ENCODE measurements at places on chromosomes 11 and 22.

DNA sequence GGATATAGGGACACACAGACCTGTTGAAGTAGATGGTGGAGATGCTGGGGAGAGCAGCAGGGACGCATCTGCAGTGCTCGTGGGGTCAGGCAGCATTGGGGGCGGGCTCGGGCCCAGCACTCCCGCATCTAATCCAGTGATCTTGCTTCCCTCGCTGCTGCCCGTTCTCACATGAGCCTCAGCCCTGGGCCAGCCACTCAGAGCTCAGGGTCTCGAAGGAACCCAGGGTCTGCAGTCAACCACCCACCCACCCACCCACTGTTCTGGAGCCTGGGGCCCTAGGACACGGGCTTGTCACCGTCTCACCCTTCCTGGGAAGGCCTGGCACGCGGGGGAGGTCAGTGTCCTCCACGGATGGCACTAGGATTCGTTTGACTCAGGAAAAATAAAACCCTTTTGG lies 406.0 kb downstream of the TBC1D22A start:
- DNase-seq = no peak

DNA sequence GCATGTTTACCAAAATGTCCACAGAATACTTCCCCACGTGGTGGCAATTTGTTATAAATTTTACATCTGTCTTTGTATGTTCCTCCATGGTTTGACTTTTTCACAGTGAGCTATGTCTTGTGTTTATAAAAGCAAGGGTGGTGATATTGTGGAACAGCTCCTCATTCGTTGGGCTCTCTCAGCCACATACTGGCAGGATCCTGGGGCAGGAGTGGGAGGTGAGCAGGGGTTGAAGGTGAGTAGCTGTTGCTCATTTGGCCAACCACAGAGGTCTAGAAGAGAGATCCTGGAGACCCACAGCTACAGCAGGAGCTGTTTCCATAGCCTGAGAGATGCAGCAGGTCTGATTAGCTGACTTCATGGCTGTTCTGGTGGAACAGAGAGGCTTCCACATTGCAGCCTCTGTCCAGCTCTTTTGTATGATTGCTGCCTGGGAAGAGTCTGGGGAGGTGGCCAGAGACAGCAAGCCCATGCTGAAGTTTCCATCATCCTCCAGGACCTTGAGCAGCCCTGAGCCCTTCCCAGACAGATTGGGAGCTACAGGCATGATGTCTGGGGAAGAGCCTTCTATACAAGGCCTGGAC lies 128.1 kb downstream of the LDLRAD3 start:
- no peak for DNase-seq

- DNase-seq = no peak
These were observed 63.7 kb downstream of the PRDM11 start for GRCh38 chr11:45209891-45210699.

DNA sequence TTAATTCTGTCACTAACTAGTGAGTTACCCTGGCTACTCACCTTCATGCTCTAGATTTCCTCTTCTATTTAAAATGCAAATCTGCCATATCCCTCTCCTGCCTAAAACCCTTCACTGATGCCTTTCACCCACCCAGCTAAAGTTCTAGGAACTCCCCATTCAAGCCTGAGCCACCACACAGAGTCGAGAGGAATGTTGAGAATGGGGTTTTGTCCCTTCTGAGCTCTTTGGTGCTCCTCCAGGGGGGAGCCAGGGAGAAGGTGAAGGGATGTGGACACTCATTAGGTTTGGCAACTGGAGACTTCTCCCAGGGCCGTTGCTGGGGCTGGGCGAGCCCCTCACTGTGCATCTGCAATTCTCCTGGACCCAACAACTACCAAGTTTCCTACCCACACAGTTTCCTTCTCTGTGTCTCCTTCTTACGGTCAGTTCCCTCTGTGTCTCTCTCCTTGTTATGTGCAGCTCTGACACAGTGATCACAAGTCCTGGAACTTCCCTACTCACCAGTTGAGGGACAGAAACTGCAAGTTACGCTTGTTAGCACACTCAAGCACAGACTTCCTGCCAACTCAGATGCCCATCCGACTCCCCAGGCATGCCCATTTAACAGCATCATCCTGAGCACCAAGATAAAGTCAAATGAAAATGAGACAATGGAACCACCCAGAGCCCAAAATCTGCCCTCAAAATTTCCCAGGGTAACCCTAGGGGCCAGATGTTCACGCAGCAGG lies 6.5 kb upstream of the IL10RA start:
- DNase-seq = no peak

DNA sequence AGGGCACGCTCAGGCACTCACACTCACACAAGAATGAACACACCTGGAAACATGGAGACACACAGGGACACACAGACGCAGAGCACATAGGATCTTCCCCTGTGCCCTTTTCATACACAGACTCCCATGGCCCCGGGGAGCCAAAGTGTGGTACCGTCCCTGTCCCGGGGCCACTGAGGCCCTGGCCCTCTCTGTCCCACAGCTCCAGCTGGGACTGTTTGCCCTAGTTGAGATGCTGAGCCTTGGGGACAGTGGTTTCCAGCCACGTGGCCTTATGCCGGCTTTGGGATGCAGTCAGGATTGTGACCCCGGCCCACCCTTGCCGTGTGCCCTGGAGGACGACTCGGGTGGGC lies 100.7 kb downstream of the BCR start:
- no peak for DNase-seq

GRCh38 chr11:118313242-118313641 lies 8.7 kb downstream of the CD3E start:
- no peak for DNase-seq

DNA sequence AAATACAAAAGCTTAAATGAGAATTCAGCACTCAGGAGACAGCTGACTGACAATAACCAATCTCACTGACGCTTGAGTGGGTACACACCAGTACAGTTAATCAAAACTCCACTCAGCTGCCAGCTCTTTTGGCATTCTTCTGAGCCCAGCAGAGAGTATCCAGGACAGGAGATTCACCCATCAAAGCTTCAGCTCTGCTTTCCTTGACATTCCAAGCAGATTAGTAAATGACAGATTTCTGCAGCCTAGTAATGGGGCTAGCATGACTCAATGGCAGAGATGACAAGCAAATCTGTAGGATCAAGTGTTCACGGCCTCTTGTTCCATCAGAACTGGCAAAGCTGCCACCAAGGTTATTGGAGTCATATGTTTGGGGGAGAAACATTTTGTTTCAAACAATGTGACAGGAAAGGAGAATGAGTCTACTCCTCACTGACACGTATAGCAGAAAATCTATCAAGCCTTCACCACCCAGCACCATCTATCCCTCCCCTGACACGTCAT lies 420.0 kb downstream of the DYNC2H1 start:
- no peak for DNase-seq

DNA sequence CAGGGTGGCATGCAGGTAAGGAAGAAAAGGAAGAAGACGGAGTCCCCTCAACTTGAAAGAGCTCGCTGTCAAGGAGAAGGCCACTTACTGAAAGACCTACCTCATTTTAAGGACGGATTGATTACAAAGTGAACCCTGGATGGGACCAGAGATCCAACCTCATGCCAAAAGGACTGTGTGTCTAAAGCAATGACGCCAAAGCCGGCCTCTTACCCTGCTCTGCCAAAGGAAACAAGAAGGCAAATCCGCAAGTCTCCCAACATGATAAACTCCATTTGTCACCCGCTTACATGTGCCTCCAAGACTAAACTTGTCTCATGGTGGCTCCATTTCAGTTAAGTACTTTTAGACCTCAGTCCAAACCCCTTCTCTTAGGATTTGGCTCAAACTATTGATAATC lies 148.7 kb upstream of the MTMR2 start:
- no peak for DNase-seq

DNA sequence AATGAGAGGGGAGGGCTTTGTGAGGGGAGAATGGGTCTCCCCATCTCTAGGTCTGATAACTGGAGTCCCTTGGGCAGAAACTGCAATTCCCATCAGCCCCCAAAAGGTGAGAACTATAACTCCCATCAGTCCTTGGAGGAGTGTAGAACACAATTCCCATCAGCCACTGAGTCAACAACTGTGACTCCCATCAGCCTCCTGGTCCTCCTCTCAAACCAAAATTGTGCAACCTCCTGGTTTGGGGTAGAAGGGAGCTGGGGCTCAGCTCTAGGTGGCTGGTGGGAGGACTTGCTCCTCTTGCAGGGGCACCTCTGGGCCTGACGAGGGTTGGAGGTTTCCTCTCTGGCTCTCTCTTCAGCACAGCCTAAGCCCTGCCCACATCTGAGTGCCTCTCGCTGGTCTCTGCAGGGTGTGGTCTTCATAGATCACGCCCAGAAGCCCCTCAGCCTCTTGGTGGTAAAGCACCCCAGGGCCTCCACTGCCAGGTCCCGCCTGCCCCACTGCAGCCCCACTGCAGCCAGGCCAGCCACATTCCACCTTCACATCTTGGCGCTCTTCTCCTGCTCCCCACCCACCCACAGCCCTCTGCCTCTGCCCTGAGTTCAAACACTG lies 18.5 kb downstream of the SLC22A12 start:
- DNase-seq = no peak

DNA sequence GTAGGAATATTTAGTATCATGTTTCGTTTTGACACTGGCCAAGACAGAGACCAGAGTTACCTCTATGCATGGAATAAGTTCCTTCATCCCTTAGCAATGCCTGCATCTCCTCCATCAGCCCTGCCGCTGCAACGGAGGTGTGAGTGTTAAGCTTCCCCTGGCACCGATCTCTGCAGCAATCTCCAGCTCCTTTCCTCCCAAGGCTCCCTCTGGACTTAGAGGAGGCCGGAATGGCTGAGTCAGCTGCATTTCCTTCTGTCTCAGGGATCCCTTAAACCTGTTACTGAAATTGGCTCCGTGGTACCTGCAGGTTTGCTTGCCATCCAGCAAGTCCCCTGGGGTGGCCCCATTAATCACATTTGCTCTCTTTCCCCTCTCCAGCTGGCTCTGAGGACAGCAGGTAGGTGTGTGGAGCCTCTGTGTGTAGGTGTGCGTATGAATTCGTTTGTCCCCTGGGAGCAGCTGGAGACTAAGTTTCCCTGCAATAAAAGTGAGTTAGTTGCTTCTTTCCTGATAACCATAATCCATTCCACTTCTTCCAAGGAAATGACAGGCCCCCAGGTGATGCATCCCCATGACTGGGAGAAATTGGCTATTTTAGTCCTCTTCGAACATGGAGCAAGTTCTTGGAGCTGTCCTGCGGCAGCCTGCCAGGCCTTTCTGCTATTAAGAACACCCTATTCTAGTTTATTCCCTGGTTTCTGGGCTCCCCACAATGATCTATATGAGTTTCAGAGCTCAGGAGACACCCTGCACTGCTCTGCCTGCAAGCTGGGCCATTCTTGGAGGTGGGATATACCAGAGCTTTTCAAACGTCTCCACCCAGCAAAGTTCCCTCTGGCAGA lies 457.2 kb upstream of the CADM1 start:
- no peak for DNase-seq

- DNase-seq = no peak
These were observed 76.3 kb upstream of the SESN3 start for GRCh38 chr11:95307286-95307685.

DNA sequence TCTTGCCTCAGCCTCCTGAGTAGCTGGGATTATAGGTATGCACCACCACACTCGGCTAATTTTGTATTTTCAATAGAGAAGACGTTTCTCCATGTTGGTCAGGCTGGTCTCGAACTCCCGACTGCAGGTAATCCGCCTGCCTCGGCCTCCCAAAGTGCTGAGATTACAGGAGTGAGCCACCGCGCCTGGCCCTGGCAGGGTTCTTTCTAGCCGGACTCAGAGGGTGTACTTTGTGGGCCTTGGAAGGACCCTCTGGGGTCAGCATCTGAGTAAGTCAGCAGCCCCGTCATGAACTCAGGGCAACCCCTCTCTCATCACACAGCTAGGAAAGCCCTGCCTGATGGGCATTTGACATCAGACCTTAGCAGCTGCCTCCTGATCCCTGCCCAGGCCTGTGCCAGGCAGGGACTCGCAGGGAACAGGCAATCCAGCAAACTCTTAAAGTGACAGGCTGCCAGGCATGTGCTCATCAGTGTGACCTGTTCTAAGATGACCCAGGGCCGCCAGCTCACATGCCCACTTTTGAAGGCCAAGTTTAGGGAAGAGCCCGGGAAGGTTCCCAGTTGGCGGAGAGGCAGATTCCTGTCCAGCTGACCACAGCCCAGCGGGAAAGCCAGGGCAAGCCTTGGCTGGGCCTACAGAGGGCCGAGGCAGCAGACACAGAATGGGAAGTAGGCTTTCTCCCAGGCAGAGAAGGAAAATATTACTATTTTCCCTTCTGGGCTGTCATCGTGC lies 92.9 kb downstream of the MORC2 start:
- DNase-seq = no peak

- no peak for DNase-seq
These were observed 6.0 kb upstream of the LMO1 start for GRCh38 chr11:8269636-8270035.

DNA sequence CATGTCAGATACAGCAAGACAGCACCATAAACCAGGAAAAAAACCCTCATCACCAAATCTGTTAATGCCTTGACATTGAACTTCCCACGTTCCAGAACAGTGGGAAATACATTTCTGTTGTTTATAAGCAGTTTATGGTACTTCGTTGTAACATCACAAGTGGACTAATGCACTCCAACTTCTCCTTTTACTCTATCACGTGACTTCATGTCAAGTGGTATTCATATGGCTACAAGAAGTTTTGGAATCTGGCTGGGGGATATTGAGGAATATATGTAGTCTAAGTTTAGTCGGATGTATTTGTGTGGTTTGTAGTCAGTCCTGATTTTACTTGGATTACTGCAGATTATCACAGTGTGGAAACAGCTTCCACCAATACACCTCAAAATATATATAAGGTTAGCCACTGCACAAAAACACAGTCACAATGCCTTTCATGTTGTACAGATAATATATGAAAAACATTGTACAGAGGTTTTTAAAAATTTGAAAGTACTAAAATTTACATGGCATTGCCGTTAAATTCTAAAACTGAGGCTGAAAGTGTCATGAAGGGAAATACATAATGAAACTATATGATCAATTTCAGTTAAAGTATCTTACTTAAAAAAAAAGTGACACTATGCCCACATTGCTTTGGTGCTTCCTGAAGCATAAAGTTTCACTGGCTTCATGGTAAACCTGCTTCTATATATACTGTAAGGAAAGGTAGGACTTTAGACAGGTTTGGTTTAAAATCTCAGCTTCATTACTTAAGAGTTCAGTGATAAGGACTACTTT lies 134.1 kb downstream of the CASP12 start:
- DNase-seq = no peak

DNA sequence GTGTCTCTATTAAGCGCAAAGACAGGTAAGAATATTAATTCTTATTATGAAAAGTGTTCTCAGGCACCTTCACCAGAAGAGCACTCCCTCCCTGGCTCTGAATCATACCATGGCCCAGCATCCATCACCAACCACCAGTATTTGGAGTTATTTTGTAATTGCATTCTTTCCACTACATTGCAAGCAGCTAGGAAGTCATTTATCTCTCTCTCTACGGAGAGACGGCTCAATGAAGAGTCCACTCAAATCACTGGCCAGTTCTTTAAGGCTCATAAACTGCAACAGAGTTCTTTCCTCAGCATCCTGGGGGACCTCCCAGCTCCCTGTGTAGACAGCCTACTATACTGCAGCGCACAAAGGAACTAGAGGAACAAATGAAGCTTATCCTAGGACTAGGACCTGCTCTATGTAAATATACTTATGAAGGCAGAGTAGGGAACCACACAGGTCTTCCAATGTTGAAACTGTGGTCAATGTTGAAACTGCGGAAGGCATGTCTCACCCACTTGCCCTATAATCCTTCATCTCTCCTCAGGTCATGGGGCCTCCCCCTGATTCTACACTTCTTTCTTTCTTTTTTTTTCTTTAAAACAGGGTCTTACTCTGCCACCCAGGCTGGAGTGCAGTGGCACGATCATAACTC lies 63.4 kb downstream of the AAMDC start:
- DNase-seq = no peak

- DNase-seq = no peak
These were observed 98.8 kb downstream of the PKNOX2 start for GRCh38 chr11:125263268-125263790.

- no peak for DNase-seq
These were observed 21.1 kb downstream of the MPPED2 start for GRCh38 chr11:30565027-30565426.
